Lower leg skin (tissue), 4 donors: ENCODE measurements at places on chromosomes 1 and 21. TPM values are rescaled to one million over a fixed set of nuclear protein-coding genes. Genes with fewer than 3 reads are reported as not detected.

GRCh38 chr1:38923607-38924006 lies 18.0 kb downstream of the RHBDL2 start:
- DNase-seq, result no peak

GRCh38 chr1:79259390-79260336 lies 253.1 kb upstream of the ADGRL4 start:
- DNase-seq, result no peak

DNTTIP2 gene
- total RNA-seq, result 27.0 TPM

MPL gene
- total RNA-seq, result 0.15 TPM

LIPI gene
- not detected for total RNA-seq

GRCh38 chr1:229629261-229629660 lies 3.2 kb downstream of the URB2 start:
- DNase-seq, result no peak

DNA sequence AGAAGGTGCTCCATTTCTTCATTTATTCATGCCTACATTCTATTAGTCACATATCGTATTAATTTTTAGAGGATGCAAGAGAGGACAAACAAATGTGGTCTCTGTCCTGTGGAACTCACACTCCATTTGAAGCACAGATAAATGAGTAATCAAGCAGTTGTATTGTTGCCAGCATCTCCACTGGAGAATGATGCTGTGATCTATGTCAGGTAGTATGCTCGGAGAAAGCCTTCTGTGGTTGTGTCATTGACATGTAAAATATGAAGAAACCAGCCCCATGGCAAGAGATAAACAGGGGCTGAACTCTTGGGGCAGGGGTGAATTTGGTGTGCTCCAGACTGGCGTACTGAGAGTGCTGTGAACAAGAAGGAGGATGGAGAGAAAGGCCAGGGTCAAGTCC lies 101.2 kb downstream of the FASLG start:
- DNase-seq, result no peak

CELA3B gene
- not detected for total RNA-seq

GRCh38 chr1:61956016-61956645 lies 213.9 kb downstream of the PATJ start:
- DNase-seq, result no peak

HOOK1 gene
- total RNA-seq, result 25.2 TPM

GRCh38 chr1:85275701-85276214 lies 674 bp downstream of the BCL10 start:
- DNase-seq, result no peak

CRNN gene
- total RNA-seq, result 7.0 TPM

CLDN17 gene
- not detected for total RNA-seq

GRCh38 chr1:43444836-43445235 lies 8.9 kb downstream of the HYI start:
- peak; percentile 58 for DNase-seq

RUNX1 gene
- total RNA-seq, result 25.5 TPM

- DNase-seq, result no peak
Measured at GRCh38 chr1:8816264-8816663, 1.2 kb downstream of the RERE start.
